ENCODE measurements at places on chromosomes 3 and 15.

DNA sequence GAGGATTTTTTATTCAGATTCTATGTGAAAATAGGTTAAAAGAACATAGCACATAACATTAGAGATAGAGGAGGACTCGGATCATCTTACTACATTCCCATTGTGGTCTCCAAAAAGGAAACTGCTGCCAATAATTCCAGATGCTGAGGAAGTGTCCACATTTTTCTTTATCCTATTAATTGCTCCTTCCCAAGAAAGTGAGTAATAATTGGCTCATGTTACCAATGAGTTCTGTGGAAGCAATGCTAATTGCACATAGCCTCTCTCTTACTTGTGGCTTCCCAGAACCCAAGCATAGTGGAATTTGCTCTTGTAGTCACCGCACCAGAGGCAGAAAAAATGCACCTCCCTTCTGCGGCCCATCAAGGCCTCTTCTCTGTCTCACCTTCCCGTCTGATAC, 208.4 kb downstream of the PLOD2 start:
- no peaks in the 10 kb centered on the region for H3K36me3 ChIP-seq
- no peaks in the 10 kb centered on the region for H3K4me1 ChIP-seq
- no peaks in the 10 kb centered on the region for H3K27me3 ChIP-seq
- H3K4me3 ChIP-seq, result no peak overlapping the region
- H3K27ac ChIP-seq, result no peak overlapping the region

- H3K36me3 ChIP-seq, result peaks cover 3% of the 10 kb centered on the region
- H3K4me3 ChIP-seq, result no peak overlapping the region
- H3K27ac ChIP-seq, result no peak overlapping the region
- H3K4me1 ChIP-seq, result peaks cover 13% of the 10 kb centered on the region
Observed at GRCh38 chr3:143084856-143085731, 34.5 kb upstream of the CHST2 start.

GRCh38 chr3:137988152-137988551, 21.8 kb upstream of the CLDN18 start:
- H3K27ac ChIP-seq, result no peak overlapping the region
- H3K36me3 ChIP-seq, result no peaks in the 10 kb centered on the region
- no peaks in the 10 kb centered on the region for H3K27me3 ChIP-seq

DNA sequence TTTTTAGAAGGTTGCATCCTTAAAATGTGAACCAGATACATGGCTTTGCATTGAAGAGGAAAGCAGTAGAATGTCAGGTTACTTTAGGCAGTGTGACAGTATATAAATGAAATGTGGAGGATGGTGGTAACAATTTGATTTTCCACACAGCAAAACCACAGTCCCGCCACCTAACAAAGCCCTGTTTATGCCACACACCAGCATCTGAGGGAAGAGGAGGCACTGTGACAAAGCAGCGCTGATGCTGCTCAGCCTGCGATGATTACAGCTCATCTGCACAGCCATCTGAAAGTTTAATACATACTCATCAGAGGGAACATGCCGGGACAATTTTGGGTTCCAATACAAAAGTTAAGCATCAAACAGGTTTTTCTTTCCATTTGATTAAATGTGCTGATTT, 8.9 kb downstream of the RNF7 start:
- H3K27ac ChIP-seq, result no peak overlapping the region
- H3K4me3 ChIP-seq, result no peak overlapping the region
- H3K27me3 ChIP-seq, result no peaks in the 10 kb centered on the region
- H3K4me1 ChIP-seq, result peaks cover 16% of the 10 kb centered on the region

DNA sequence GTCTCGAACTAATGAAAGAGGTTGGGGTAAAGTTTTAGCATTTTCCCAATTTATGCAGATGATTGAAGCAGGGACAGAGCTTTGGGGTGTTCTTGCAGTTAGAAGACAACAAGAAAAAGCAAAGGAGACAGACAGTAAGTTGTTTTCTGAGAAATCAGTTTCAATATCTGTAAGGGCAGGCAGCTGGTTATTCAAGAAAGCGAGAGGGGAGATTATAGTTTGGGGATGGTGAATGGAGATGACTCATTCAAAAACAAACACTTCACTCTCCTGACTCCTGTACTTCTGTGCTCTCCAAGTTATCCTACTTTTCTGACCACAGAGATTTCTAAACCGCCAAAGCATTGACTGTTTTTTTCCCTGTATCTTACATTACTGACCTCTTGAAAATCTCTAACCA, 352.0 kb downstream of the GAP43 start:
- no peak overlapping the region for H3K4me3 ChIP-seq
- DNase-seq, result no peak
- no peaks in the 10 kb centered on the region for H3K4me1 ChIP-seq
- H3K27ac ChIP-seq, result no peak overlapping the region
- no peaks in the 10 kb centered on the region for H3K27me3 ChIP-seq

- no peak overlapping the region for H3K4me3 ChIP-seq
- peaks cover 4% of the 10 kb centered on the region for H3K27me3 ChIP-seq
- H3K4me1 ChIP-seq, result peaks cover 19% of the 10 kb centered on the region
- no peak overlapping the region for H3K27ac ChIP-seq
- DNase-seq, result no peak
Observed at GRCh38 chr3:119586733-119587172, 7.5 kb downstream of the ADPRH start.

DNA sequence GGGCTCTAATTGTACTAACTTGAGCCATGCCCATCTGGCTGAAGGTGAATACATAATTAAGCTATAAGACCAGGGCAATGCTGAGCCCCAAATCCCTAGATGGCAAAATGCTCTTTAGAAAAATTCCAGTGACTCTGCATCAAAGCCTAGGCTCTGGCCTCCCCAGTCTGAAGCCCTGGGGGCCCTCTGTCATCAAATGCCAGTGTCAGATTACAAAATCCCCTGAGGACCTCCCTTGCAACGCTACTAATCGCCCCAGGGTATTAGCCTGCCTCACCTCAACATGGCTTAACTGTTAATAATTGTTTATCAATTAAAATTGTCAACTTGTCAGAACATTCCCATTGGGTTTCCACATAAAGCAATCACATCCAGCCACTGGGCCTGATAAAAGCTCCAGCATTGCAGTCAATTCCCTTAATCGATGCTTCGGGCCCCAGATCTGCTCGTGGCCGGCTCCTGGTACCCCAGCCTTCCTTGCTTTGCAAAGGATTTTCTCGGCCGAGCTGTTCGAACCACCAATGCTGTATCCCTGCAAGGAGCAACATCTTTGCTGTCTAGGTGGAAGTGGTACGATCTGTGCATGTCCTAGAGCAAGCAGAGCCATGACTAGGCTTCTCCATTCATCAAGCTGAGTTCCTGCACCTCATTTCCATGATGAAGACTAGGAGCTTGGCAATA, 151.7 kb downstream of the MEGF11 start:
- peaks cover 43% of the 10 kb centered on the region for H3K27me3 ChIP-seq
- H3K27ac ChIP-seq, result peak overlapping the region; percentile 66
- peaks cover 5% of the 10 kb centered on the region for H3K4me1 ChIP-seq

DNA sequence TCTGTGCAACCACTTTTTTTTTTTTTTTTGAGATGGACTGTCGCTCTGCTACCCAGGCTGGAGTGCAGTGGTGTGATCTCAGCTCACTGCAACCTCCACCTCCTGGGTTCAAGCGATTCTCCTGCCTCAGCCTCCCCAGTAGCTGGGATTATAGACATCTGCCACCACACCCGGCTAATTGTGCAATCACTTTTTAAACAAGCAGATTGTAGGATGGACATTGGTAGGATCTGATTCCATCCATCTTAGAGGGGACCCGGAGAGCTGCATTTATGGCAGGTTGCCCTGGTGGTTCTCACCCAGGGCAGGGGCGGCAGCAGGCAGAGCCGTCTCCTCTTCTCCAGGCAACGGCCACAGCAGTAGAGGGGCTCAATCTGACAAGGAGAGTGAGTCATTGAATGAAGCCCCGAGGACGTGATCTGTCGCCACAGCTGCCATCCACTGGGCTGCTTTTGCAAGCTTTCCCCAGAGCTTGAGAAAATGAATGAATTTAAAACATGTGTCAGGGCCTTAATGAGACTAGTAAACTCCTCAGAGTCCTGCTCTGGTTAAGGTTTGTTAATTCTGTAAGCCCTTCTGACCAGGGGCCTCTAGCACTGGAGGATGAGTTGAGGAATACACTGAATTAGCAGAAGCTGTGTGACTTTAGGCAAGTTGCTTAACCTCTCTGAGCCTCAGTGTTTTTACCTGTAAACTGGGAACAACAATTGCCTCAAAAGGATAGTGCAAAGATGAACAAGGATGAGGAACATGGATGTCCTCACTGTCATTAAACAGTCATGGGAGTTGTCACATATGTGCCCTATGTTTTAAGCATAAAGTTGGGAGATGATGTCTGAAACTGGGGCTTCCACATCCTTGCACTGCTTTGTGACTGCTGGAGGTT, 129.1 kb downstream of the ASB7 start:
- H3K4me1 ChIP-seq, result no peaks in the 10 kb centered on the region
- peaks cover 31% of the 10 kb centered on the region for H3K27me3 ChIP-seq
- no peaks in the 10 kb centered on the region for H3K36me3 ChIP-seq
- H3K27ac ChIP-seq, result no peak overlapping the region
